Aorta (tissue), 5 donors: ENCODE measurements at places on chromosomes 5 and 9. TPM values are rescaled to one million over a fixed set of nuclear protein-coding genes. Genes with fewer than 3 reads are reported as not detected.

DNA sequence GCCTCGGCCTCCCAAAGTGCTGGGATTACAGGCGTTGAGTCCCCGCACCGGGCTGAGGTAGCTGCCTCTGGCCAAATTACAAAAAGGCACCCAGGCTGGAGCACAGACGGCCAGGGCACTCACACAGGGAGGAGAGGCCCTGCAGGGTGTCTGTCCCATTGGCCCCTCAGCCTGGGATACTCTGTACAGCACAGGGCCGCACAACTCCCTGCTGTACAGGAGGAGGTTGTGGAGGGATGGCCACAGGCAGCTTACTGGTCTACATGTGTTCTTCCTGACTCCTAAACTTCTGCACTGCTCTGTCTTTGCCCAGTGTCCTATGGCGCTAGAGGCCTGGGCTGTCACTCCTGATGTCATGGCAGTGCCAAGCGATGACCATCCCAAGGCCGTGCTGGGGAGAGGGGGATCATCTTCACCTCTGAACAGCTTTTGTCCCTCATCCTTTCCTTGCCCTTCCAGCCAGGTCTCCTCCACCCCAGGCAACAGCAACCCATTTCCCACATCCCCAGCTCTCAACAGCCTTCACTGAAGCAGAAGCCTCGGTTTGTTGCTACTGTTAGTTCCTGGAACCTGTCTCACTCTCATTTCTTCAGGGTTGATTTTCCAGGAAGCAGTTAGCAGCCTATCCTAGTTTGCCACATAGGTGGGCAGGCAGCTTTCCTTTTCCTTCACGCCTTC is 1.8 kb upstream of the CNOT6 start:
- H3K27me3 ChIP-seq = no peaks in the 10 kb centered on the region
- H3K36me3 ChIP-seq = no peaks in the 10 kb centered on the region
- no peak overlapping the region for H3K4me3 ChIP-seq

GRCh38 chr5:33281431-33281843 is 159.3 kb upstream of the TARS1 start:
- DNase-seq = no peak
- H3K36me3 ChIP-seq = no peaks in the 10 kb centered on the region
- H3K4me1 ChIP-seq = no peaks in the 10 kb centered on the region
- no peaks in the 10 kb centered on the region for H3K27me3 ChIP-seq
- no peak overlapping the region for H3K4me3 ChIP-seq

GABRA6 gene
- not detected for total RNA-seq

LCN15 gene
- total RNA-seq = not detected

DNA sequence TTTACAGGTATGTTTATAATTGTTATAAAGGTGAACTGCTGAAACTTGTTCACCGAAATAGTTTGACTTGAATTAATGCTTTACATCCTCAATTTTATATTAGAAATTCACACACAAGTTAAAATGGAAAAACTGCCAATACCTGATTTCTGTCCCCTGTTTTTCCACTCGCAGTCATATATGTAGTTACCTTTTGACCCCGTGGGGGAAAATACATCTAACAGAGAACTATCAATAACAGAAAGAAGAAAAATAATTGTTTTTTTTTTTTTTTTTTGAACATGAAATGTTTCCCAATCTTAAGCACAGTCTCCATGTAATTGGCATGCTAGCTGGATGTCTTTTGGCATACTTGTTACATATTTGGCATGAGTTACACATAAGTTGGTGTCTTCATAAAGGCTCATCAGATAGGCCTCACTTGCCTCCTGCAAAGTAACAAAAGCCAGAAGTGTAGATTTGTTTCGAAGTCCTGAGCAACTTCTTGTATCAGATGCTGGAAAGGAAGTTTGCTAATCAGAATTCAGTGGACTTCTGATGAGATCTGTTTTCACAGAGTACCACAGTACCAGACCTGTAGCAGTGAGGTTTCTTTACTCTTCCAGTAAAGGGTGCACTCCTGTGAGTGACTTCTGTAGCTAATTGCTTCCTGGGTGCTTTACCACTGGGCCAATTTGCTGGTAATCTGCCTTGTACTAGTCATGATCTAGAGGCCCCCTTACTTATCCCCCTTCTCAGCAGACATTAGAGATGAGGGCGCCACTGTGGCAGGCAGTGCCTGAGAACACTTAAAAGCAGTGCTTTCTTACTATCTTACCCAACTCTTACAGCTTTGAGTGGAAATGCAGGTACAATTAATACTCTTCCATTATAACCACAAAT is 36.2 kb upstream of the CXXC5 start:
- no peak overlapping the region for H3K27ac ChIP-seq
- no peak overlapping the region for H3K4me3 ChIP-seq
- DNase-seq = no peak
- H3K36me3 ChIP-seq = no peaks in the 10 kb centered on the region
- H3K27me3 ChIP-seq = no peaks in the 10 kb centered on the region
- peaks cover 4% of the 10 kb centered on the region for H3K4me1 ChIP-seq

- DNase-seq = no peak
- H3K27me3 ChIP-seq = no peaks in the 10 kb centered on the region
- no peaks in the 10 kb centered on the region for H3K4me1 ChIP-seq
These were observed 265.8 kb upstream of the IRX4 start for GRCh38 chr5:2148312-2149194.

DNA sequence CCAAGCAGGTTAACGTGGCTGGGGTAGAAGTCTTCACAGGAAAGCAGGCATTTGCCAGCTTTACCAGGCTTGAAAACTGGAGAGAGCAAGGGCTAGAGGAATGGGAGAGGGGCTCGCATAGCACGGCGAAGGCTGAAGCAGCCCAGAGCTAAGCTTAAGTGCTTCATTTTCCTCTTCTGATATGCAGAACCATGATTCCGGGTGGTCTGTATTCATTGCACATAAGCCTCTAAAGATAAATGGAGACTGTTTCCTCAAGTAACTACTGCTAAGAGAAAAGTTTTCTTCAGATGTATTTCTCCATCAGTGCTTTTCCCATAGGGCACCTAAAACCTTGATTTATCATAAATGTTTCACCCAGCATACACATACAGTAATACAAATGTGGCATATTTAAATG is 414.1 kb downstream of the MLLT3 start:
- no peak overlapping the region for H3K4me3 ChIP-seq
- H3K27ac ChIP-seq = no peak overlapping the region
- peaks cover 1% of the 10 kb centered on the region for H3K27me3 ChIP-seq

DNA sequence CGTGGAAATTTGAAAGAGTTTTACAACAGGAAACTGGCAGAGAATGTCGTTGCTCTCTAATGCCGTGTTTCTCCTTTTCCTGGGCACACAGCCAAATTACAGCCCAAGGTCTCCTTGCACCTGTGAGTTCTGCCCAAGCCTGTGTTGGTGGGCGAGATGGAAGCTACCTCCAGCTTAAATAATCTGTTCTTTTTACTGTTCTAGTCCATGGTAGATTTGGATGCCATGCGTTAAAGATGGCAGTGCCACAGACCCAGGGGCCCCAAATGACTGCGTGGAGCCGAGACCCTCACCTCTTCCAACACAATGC is 92.6 kb upstream of the IRX4 start:
- no peak overlapping the region for H3K27ac ChIP-seq
- no peaks in the 10 kb centered on the region for H3K36me3 ChIP-seq
- no peaks in the 10 kb centered on the region for H3K27me3 ChIP-seq

DNA sequence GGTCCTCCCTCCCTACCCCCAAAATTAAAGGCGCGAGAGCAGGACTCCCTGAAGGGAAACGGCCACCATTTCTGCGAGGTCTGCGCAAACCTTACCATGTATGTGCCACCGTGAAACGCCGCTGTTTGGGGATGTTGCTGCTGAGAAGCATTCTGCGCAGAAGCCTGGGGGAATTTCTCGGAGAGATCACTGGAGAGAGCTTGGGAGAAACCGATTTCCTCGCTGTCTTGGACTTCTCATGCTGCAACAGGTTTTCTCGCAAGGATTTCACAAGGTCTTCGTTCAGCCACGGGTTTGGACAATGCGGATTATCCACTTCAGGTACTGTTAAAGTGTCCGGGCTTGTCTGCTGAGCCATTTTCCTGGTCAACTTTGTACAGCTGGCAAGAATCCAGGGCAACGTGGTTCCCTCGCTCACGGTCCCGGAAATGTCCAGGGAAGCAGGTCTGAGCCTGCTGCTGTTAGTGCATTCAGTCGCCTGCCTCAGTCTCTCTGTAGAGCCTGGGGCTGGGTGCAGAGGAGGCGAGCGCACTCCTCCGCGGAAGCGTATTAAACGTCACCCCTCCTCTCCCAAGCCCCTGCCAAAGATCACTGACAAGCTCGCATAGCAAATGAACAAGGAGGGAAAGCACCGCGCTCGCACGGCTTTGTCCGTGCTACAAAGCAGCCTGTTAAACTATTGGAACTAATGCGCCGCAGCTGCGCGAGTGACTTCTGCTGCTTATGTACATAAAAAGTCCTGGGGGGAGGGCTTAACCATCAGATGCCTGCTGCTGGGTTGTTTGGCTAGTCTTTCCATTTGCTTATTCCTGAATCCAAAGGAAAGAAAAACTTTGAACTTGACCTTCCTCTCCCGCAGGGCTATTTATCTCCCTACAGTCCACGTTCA is 125.1 kb downstream of the PDE4D start:
- no peak overlapping the region for H3K27ac ChIP-seq
- no peaks in the 10 kb centered on the region for H3K36me3 ChIP-seq
- H3K4me1 ChIP-seq = no peaks in the 10 kb centered on the region
- H3K27me3 ChIP-seq = no peaks in the 10 kb centered on the region
- peak; percentile 81 for DNase-seq
- peak overlapping the region; percentile 0 for H3K4me3 ChIP-seq

PCDHGA3 gene
- total RNA-seq = 7.4 TPM

DNA sequence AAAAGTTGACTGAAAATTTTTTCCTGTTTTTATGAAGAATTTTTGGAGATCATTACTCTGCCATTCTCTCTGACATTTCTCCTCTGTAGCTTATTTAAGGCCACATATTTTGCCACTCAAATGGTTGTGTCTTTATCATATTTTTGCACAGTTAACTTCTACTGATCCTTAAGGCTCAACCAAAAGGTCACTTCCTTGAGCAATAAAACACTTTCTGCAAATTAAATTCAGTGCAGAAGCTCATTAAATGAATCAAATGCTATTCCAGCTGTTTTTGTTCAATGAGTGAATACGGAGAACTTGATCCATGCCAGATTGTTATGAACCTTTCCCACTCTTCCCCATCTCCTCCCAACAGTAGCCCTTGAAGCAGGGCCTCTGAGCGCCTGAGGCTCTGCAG is 93.8 kb upstream of the EPB41L4A start:
- no peak for DNase-seq
- H3K36me3 ChIP-seq = no peaks in the 10 kb centered on the region
- H3K4me3 ChIP-seq = no peak overlapping the region
- no peaks in the 10 kb centered on the region for H3K4me1 ChIP-seq

DNA sequence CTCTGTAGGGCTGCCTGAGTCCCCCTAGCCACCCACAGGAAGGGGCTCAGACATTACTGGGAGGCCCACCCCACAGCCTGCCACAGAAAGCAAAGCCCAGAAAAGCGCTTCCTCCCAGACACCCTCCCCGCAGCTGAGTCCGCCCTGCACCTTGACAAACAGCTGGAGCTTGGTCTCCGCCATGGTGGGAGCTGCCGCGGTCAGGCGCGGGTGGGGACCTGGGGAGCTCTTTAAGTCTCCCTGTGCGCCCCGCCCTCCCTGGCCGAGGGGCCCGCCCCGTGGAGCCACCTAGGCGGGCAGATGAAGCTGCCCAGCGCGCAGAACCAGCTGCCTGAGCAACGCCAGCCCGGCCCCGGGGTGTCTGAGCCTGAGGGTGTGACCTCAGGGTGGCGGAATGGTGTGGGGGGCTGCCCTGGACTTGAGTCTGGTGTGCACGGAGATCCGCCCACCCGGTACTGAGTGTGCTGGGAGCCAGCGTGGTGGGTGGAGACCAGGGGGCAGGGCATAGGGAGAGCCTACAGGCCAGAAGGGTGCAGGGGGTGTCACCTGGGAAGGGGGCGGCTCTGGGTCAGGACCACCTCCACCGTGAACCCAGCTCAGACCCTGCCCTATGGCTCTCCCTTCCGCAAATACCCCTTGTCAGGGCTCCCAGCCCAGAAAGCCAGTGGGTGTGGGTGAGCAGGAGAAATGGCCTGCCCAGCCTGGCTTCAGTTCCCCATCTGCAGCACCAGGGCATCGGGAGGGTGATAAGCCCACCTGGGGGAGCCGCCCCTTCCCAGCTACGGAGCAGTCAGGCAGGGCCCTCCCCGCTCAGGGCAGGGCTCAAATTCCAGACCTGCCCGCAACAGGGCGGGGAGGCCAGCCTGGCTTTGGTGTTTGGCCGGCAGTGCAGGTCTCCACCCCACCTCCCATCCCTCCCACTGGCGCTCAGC is at the start of gene CLIC3:
TSS of gene CLIC3 (minus strand) at position 208 of the 932 bp plus-strand sequence. CDS start at position 183, 25 bp downstream.
- H3K36me3 ChIP-seq = no peaks in the 10 kb centered on the region
- no peak for DNase-seq
- no peak within 1 kb of the TSS for H3K27ac ChIP-seq
- no peaks in the 10 kb centered on the region for H3K27me3 ChIP-seq

CATSPER3 gene
- 0.63 TPM for total RNA-seq

GRCh38 chr9:127293767-127294166 is 29.2 kb downstream of the GARNL3 start:
- H3K36me3 ChIP-seq = peaks cover 2% of the 10 kb centered on the region
- DNase-seq = no peak
- peaks cover 7% of the 10 kb centered on the region for H3K4me1 ChIP-seq
- H3K27me3 ChIP-seq = no peaks in the 10 kb centered on the region
- no peak overlapping the region for H3K4me3 ChIP-seq

GRCh38 chr5:178383919-178384815 is 151.6 kb upstream of the PHYKPL start:
- peak; percentile 30 for DNase-seq
- no peak overlapping the region for H3K27ac ChIP-seq

GRCh38 chr9:136807281-136808074 is at the start of gene RABL6:
TSS of gene RABL6 (plus strand) at chr9:136807948. CDS start at chr9:136808197, 249 bp downstream.
- peak within 1 kb of the TSS; percentile 91 for H3K4me3 ChIP-seq
- no peaks in the 10 kb centered on the region for H3K36me3 ChIP-seq
- no peaks in the 10 kb centered on the region for H3K27me3 ChIP-seq
- no peak within 1 kb of the TSS for H3K27ac ChIP-seq
- H3K4me1 ChIP-seq = no peaks in the 10 kb centered on the region

- no peaks in the 10 kb centered on the region for H3K4me1 ChIP-seq
- no peak overlapping the region for H3K27ac ChIP-seq
- H3K4me3 ChIP-seq = no peak overlapping the region
These were observed 2.7 kb upstream of the NSMF start for GRCh38 chr9:137461663-137462395.

GRCh38 chr9:32837551-32838058 is 54.3 kb downstream of the TMEM215 start:
- H3K4me1 ChIP-seq = no peaks in the 10 kb centered on the region
- H3K27ac ChIP-seq = no peak overlapping the region
- no peak for DNase-seq
- H3K27me3 ChIP-seq = no peaks in the 10 kb centered on the region

DNA sequence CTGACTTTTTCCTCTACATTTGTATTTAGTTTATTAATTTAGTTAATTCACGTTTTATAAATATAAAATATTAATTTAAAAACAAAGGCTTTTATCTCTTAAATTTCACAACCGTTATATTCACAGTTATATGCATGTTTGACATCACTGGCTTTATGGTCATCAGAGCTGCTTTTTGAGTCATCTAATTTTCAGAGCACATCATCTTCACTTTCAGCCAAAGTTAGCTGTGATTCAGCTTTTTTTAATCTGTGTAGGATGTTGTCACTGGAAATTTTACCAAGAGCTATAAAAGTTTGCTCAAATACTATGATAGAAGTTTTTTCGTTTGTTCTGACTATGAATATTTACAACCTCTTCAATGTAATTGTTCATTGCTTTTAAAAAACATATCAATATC is 12.4 kb downstream of the CDC37L1 start:
- peaks cover 2% of the 10 kb centered on the region for H3K36me3 ChIP-seq
- H3K27ac ChIP-seq = no peak overlapping the region
